ENCODE measurements at places on chromosomes 7 and 10.
A peak's percentile ranks its signal among the peaks of the same experiment; 100 is the strongest.

- DNase-seq: peak; percentile 53
Measured at GRCh38 chr7:134943785-134944400, 42.4 kb upstream of the AGBL3 start.

GRCh38 chr7:6269527-6269926 is 2.9 kb downstream of the CYTH3 start:
- no peak for DNase-seq

DNA sequence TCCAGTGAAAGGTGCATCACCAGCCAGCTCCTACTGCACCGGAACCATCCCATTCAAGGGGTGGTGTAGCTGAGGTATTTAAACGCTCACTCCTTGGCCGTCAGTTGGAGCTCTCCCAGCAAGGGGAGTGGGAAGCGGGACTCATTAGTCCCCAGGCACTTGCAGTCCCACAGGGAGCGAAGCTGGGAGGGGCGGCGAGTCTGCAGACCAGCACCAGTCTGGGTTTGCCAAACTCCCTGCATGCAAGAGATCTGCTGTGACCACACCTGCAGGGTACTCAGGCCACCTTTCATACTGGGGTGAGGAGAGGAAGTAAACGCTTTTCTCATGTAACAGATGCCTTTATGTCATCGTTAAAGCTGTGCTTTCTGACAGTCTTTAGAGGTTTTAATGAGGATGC is 187.9 kb downstream of the PTPRN2 start:
- DNase-seq: no peak

GRCh38 chr10:52956461-52956860 is 183.9 kb upstream of the MBL2 start:
- DNase-seq: no peak

- no peak for DNase-seq
Measured at GRCh38 chr7:98399890-98400541, 874 bp downstream of the BAIAP2L1 start.

GRCh38 chr7:101681170-101682007 is 52.3 kb upstream of the MYL10 start:
- DNase-seq: peak; percentile 67

DNA sequence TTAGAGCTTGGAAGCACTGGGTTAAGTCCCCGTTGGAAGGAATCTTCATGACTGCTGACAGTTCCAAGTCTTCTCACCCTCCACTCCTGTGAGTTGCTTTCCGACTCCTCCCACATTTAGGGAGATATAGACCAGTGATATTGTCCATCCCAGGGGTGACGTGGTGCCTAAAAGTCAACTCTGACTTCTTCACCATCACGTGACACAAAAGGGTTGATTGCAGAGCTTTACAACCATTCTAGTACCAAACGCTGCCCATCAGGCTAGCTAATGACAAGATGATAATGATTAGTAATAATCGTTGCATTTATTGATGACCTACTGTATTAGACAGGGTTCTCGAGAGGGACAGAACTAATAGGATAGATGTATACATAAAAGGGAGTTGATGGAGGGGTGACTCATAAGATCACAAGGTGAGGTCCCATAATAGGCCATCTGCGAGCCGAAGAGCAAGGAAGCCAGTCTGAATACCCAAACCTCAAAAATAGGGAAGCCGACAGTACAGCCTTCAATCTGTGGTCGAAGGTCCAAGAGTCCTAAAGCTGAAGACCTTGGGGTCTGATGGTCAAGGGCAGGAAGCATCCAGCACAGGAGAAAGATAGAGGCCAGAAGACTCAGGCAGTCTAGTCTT is 85.3 kb upstream of the CARD11 start:
- no peak for DNase-seq

DNA sequence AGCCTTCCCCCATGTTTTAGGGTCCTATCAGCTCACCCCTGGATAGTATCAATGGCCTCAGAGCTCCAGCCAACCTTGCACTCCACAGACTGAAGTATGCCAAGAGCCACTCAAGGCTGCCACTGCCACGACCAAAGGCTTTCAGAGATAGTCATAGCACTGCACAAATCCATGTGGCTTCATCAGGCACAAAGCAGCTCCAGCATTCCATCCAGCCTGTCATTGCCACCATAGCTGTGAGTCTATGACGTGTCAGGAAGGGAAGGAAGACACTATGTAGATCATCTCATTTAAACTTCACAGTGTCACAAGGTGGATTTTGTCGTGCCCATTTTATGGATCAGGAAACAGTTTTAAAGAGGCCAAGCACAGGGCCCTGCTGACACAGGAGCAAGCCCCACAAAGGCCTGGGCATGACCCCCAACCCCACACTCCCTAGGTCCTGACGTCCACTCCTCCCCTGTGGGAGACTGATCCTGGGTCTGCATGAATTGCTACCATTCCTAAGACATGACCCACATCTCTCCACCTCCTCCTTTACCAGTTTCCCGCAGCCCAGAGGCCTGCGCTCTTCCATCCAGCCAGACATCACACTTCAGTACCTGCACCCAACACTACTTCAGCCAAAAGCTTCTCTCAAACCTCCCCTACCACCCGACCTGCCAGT is 119.4 kb downstream of the DIP2C start:
- DNase-seq: no peak

DNA sequence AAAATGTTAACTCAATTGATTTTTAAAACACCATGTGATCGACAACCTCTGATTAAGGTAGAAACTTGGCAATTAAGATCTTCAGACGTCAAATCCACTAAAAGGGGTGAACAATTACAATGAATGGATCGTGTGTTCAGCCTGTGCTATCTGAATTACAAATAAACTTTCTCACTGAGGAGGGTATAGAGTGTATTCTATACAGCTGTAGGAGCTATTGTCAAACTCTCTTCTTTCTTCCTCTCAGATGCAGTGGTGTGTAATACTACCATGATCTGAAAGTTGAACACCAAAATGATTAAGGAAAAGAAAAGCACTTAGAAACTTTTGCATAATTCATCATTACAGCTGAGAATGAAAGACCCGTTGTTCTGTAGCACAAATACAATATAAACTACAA is 32.2 kb upstream of the MACC1 start:
- no peak for DNase-seq

GRCh38 chr10:89857431-89858042 is 156.1 kb downstream of the KIF20B start:
- no peak for DNase-seq

GRCh38 chr7:125256446-125256845 is 326.8 kb upstream of the POT1 start:
- DNase-seq: no peak

Data from frontal cortex (tissue), 4 donors.